Kidney (tissue), 22 donors: ENCODE measurements at places on chromosomes 3 and 15. TPM values are rescaled to one million over a fixed set of nuclear protein-coding genes. Genes with fewer than 3 reads are reported as not detected.
A peak's percentile ranks its signal among the peaks of the same experiment; 100 is the strongest.

GRCh38 chr15:57649138-57649537 lies 57.4 kb upstream of the POLR2M start:
- DNase-seq: no peak

- no peak for DNase-seq
These were observed 624.7 kb upstream of the ALCAM start for GRCh38 chr3:104742044-104742443.

GRCh38 chr3:129045675-129046036 lies 14.9 kb upstream of the GP9 start:
- peak; percentile 48 for DNase-seq

GRCh38 chr15:74695597-74696397 lies at the start of gene EDC3:
Gene EDC3, minus strand, starts transcription at chr15:74696024. Its CDS starts 20,900 bp downstream, at chr15:74675124.
- DNase-seq: peak; percentile 92

DNA sequence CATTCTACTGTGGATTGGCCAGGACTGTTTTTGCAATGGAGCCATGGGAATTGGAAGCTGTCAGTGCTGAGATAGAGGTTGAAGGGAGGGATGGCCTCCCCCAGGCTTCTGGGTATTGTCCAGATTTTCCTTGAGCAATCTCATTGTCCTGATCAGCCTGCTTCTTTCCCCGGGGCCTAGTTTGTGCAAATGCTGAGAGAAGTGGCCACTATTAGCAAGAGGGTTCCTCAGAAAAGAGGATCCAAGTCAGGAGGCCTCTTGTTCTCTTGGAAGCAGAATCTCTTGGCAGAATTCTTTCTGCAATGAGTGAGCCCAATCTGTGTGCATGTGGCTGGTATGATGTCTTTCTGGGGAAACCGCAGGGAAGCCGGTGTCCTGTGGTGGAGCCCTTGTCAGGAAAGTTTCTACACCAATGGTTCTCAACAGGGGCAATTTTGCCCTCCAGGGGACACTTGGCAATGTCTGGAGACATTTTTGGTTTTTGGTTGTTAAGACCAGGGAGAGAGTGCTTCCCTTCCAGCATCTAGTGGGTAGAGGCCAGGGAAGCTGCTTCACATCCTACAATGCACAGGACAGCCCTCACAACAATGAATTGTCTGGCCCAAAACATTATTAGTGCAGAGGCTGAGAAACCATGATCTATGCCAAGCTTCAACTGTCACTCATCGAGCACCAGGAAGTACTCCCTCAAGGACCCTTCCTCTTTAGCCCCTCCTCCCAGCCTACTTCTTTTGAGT lies 2.0 kb downstream of the LIPC start:
- DNase-seq: no peak

GRCh38 chr15:33236841-33237509 lies 42.5 kb upstream of the FMN1 start:
- DNase-seq: no peak

GRCh38 chr3:122930063-122930997 lies 97.2 kb downstream of the SEMA5B start:
- no peak for DNase-seq

DNA sequence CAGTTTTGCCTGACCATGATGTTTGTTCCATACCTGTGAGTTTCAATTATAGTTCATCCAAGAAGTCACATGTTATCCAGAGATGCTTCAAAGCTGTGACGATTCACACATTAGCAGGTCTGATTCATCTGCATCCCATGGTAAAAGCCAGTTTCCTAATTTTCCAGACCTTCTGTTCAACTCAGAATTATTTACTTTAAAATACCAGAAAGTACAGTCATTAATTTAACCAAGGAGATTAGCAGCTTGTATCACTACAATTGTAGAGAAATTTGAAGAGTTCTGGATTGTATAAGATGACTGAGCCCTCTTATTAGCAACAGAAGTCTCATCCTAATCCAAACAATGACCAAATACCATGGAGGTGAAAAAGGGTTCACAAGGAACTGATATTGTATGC lies 76.1 kb upstream of the THBS1 start:
- no peak for DNase-seq

- DNase-seq: no peak
These were observed 23.2 kb downstream of the SLC41A3 start for GRCh38 chr3:126060613-126061145.

DNA sequence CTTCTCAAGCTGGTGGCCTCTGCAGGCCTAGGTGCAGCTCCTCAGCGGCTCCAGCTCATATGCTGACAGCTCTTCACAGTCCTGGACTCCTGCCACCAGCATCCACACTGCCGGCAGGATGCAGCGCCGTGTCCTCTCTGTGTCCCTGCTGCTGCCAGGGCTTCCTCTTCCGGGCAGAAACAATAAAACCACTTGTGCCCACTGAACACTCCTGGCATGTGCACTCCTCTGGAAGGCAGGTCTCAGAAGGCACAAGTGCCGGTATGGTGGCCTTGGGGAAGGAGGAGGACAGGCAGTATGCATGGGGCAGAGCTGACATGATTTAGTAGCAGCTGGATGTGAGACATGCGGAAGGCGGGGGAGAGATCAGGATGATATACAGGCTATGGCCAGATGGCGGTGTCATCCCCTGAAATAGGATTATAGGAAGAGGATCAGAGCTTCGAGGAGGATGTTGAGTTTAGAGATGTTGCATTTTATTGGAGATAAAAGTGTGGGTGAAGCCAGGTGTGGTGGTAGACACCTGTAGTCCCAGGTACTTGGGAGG lies 7.5 kb upstream of the MAN2A2 start:
- no peak for DNase-seq

The DOCK3 gene
- 0.49 TPM for polyA plus RNA-seq

The HES1 gene
- 77.4 TPM for polyA plus RNA-seq

The ECT2 gene
- 2.4 TPM for polyA plus RNA-seq

The UROC1 gene
- not detected for polyA plus RNA-seq

The IQCF5 gene
- not detected for polyA plus RNA-seq
